ELR (cell line): ENCODE measurements at places on chromosomes 2 and 18.
A peak's percentile ranks its signal among the peaks of the same experiment; 100 is the strongest.

GRCh38 chr2:207792244-207792785 is 22.6 kb upstream of the FZD5 start:
- DNase-seq: peak; percentile 82

- DNase-seq: no peak
Measured at GRCh38 chr2:100537918-100538317, 24.9 kb upstream of the PDCL3 start.

DNA sequence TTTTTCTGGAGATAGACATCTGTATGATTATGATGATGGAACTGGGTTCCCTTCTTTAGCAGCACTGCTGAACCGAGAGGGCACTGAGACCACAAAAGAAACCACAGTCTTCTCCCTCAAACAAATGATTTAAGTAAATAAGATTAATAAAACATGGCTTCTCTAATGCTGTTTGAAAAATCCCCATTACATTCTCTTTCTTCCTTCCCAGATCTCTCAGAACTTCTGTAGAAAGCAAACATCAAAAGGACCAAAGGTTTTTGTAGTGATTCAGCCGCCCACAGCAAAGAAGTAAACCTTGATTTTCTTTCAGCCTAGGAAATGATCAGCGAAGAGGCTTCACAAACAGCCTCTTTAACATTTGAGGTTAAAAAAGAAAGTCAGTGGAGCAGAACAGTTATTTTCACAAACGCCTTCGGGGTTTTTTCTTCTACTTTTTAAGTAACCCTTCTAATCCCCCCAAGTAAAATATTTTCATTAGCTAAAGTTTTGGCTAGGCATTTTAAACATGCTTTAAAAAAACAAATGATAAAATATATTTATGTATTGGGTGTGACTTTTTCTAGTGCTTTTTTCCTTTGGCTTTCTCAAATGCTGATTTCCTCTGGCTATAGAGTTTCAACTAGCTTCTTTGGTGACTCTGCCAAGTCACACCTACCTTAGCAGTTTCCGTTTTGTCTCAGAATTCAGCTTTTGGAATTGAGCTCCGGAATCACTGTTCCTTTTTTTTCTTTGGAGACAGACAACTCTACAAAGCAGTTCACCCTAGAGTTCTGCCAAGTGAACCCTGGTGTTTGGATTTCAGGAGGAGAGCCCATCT is 89.6 kb downstream of the UPP2 start:
- DNase-seq: no peak

DNA sequence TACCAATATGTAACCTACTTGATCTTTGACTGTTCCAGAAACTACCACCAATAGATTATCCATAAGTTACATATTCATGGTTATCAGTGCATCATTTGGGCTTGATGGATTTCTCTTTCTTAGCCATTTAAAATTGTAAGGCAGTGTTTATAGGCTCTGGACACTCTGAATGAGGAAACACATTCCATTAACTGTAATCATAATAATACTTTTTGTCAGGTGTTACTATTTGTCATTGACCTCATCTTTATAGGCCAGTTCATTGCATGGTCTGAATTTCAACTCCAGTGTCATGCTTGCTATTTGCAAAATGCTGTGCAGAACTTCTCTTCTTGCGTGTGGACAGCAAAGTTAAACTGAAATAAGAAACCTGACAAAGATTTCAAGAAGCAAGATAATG is 1340.2 kb upstream of the ZEB2 start:
- no peak for DNase-seq

- no peak for DNase-seq
Measured at GRCh38 chr2:216504376-216504762, 5.7 kb downstream of the RPL37A start.

DNA sequence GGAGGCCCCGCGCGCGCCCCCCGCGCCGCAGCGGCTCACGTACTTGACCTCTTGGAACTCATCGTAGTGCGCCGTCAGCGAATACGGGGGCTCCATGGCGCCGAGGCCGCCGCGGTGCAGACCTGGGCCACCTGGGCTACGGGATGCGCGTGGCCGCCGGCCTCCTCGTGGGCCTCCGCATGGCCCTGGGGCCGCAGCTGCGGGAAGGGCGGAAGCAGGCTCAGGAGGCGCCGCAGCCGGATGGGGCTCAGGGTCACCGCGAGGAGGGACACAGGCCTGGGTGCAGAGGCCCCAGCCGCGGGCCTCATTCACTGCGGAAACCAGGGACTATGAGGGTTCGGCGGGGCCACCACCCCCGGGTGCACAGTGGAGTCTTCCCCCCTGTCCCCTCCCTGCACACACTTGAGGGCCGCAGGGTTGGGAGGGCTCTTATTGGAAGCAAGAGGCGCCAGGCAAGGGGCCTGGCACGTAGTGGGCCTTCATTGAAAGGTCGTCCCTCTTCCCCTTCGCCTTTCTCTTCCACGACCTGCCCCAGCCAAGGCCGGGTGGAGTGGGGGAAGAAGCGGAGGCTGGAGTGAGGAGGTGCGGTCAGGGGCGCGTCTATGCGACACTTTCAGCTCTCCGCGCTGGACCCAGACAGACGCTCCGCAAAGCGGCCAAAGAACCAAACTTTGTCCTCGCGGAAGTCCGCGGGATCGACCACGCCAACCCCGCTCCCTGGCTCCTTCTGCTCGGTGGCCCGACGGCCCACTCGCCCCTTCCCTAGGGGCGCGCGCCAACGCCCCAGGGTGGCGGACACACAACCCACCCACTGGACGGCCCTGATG is 863 bp downstream of the ECEL1 start:
- DNase-seq: no peak

GRCh38 chr2:144358374-144358964 is 161.4 kb downstream of the ZEB2 start:
- no peak for DNase-seq

- DNase-seq: no peak
Measured at GRCh38 chr18:68803356-68803755, 5.5 kb downstream of the CCDC102B start.

GRCh38 chr2:190250421-190250820 is 69.2 kb downstream of the HIBCH start:
- no peak for DNase-seq

GRCh38 chr2:86226070-86226469 is 26.8 kb downstream of the MRPL35 start:
- DNase-seq: no peak

- DNase-seq: peak; percentile 15
Measured at GRCh38 chr18:77103187-77103850, 29.3 kb downstream of the MBP start.

- DNase-seq: no peak
Measured at GRCh38 chr2:241141214-241141770, 8.0 kb downstream of the PASK start.

GRCh38 chr18:2641638-2642037 is 13.9 kb upstream of the SMCHD1 start:
- peak; percentile 38 for DNase-seq

- DNase-seq: no peak
Measured at GRCh38 chr2:9397201-9397600, 26.1 kb downstream of the ITGB1BP1 start.

- DNase-seq: no peak
Measured at GRCh38 chr2:37664231-37664643, 7.2 kb downstream of the CDC42EP3 start.

DNA sequence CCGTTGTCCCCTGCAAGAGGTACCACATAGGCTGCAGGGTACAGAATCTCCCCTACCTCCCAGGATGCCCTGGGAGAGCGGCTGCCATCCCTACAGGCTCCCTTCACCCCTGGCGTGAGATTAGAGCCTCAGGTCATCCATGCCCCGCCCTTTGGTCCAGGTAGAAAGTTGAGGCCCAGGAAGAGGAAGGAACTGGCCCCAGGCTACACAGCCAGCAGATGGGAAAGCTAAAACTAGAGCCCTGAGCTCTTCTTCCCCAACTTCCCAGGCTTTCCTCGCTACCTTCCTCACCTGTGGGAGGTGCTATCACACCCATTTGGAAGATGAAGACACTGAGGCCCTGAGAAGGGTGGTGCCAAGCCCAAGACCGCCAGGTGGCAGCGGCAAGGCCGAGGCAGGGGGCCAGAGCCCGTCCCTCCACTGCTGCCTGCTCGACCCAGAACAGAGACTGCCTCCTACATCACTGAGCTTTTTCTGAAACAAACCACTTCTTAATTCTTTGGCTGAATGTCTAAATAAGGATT is 25.8 kb downstream of the CIB4 start:
- peak; percentile 53 for DNase-seq

DNA sequence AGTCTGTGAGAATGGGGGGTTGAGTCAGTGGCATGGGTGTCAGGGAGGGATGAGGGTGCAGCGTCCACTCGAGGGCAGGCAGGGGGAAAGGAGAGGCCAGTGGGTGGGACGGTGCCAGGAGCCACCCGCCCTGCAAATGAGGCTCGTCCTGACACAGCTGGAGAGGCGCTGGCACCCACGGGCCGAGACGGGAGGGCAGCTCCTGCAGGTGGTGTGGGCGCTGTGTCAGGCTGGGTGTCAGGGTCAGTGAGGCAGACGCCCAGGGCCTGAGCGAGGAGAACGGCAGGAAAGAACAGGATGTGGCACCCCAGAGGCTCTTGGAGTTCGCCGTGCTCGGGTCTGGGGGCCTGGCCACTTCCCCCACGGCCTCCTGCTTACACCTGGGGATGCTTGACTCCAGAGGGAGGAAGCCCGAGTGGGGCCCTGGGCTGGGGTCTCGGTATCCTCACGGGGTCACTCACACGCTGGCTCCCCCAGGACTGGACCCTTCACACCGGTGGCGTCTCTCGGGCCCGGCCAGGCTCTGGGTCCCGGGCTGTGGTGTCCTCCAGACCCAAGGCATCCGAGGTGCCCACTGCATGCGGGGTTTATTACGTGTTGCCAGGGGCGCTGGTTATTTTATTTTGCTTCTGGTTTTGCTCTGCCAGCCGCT is 130.5 kb upstream of the CTDP1 start:
- no peak for DNase-seq

GRCh38 chr2:197500503-197501131 is 438 bp downstream of the HSPE1 start:
- peak; percentile 28 for DNase-seq

DNA sequence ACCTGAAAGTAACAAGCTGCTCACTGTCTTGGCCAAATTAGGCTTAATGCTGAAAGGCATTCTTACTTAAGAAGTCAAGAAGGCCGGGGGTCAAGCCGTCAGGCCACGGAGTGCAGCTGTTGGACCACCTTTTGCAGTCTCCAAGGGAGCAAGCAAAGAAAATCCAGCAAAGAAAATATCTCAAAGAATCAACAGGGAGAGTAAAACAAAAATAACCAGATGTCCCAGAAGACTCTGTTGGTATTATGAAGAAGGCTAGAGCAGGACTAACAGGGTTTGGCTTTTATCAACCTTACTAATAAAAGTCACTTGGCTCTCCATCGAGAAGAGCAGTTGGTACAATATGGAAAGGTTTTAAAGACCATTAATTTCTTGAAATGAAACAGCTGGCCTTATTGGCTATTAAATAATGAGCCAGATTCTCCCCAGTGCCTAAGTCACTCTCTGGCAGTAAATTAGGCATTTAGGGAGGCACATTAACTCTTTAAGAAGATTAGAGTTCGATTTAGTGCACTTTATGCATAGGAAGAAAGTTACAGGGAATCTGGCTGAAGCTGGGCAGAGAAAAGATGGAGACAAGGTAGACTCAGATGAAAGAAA is 110.8 kb upstream of the NRP2 start:
- DNase-seq: no peak

DNA sequence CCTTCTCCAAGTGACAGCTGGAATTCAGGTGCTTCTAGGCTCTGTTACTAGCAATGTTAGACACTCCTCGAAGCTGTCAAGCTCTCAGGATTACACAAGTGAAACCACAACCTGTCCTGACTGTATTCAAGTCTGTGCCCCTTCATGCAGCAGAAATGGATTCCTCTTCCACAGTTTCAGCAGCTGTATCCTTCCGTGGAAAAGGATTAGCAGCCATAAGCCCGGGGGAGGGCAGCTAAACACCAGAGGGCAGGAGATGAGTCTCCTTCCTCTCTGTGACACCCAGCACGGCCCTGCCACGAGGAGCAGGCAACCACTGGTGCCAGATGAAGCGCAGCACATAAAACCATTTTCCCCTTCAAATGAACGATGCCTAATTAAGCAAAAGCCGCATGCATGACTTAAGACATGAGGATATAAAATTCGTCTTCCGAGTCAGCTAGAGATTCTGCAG is 1.2 kb downstream of the ST3GAL5 start:
- peak; percentile 71 for DNase-seq

GRCh38 chr2:222709191-222709891 is 37.9 kb downstream of the MOGAT1 start:
- DNase-seq: peak; percentile 97

GRCh38 chr18:24009651-24010333 is 4.8 kb upstream of the TTC39C start:
- no peak for DNase-seq

DNA sequence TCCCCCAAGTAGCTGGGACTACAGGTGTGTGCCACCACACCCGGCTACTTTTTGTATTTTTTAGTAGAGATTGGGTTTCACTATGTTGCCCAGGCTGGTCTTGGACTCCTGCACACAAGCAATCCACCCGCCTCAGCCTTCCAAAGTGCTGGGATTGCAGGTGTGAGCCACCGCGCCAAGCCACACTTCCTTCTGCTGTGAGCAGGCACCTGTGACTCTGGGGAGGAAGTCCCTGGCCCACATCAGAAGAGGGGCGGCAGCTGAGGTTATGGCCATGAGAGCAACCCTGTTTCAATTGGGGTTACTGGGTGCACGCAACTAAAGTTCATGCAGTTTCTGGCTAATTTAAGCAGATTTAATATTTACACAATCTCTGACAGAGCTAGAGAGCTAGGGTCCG is 91.0 kb downstream of the PLB1 start:
- DNase-seq: no peak

DNA sequence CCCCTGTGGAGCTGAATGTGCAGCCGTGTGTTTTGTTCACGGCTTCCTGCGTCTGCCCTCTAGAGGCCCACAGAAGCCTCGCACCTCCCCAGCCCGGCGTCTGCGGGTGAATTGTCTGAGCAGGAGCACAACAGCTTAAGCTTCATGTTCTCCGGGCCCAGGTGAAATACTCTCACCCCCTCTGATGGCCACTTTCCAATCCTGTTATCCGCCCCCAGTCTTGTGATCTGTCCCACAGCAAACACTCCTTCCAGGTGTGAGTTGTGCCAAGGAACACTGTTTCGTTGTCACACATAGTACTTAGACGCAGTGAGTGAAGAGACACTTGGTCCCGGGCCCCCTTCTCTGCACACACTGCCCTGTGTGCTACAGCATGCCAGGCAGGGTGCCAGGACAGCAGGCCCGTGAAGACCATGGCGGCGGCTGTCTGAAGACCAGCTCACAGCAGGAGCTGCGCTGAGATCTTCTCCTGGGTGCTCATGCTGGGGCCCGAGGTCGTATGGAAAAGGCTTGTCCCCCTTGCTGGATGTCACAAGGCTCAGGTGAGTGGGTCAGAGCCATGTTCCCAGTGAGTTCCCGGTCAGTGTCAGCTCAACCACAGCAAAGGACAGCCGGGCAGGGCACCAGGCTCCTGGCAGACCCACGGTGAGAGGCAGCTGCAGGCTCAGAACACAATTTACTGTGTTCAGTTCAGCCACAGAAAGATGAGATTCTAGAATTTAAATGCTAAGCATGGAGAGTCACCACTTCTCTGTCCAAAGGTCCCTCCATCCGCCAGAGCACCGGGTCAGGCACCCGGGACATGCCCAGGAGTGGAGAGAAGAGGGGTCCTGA is 6.8 kb upstream of the PXDN start:
- peak; percentile 86 for DNase-seq

- no peak for DNase-seq
Measured at GRCh38 chr2:66679442-66679841, 244.5 kb downstream of the MEIS1 start.
